A549 treated with RU486 at 1 μM for 4 hours (cell line): ENCODE measurements at places on chromosomes 3 and 15. TPM values are rescaled to one million over a fixed set of nuclear protein-coding genes. Genes with fewer than 3 reads are reported as not detected.

The ZNF80 gene
- total RNA-seq = not detected in 5 replicates

The SNRK gene
- total RNA-seq = 3.5 to 5.0 TPM (median 4.4 TPM) in 5 replicates

The CHDH gene
- total RNA-seq = 1.8 to 3.4 TPM (median 2.4 TPM) in 5 replicates

The GATM gene
- total RNA-seq = 2.2 to 3.0 TPM (median 2.5 TPM) in 5 replicates

The AMIGO3 gene
- 0.35 to 0.85 TPM (median 0.59 TPM) in 5 replicates for total RNA-seq

The IL17RB gene
- 0.77 to 1.8 TPM (median 1.0 TPM) in 5 replicates for total RNA-seq

The AADAC gene
- total RNA-seq = 13.0 to 20.7 TPM (median 16.7 TPM) in 5 replicates

The FILIP1L gene
- 0.10 to 0.24 TPM (median 0.19 TPM) in 5 replicates for total RNA-seq

The TM4SF1 gene
- 1,132 to 2,057 TPM (median 1,686 TPM) in 5 replicates for total RNA-seq

The FOXB1 gene
- not detected in 5 replicates for total RNA-seq

The FANCD2OS gene
- not detected in 5 replicates for total RNA-seq

The DUOXA2 gene
- not detected in 5 replicates for total RNA-seq

The HRG gene
- total RNA-seq = not detected in 5 replicates

The SMCO1 gene
- total RNA-seq = not detected in 5 replicates

The SNTN gene
- not detected in 5 replicates for total RNA-seq

The NLGN1 gene
- total RNA-seq = not detected in 5 replicates

The PRSS50 gene
- total RNA-seq = not detected in 5 replicates

The ISL2 gene
- total RNA-seq = 2.8 to 4.7 TPM (median 4.0 TPM) in 5 replicates

The GPR160 gene
- total RNA-seq = 0.73 to 2.2 TPM (median 2.0 TPM) in 5 replicates

The PLXNA1 gene
- total RNA-seq = 16.7 to 23.8 TPM (median 20.5 TPM) in 5 replicates
